ENCODE measurements at places on chromosomes 13 and 19.

DNA sequence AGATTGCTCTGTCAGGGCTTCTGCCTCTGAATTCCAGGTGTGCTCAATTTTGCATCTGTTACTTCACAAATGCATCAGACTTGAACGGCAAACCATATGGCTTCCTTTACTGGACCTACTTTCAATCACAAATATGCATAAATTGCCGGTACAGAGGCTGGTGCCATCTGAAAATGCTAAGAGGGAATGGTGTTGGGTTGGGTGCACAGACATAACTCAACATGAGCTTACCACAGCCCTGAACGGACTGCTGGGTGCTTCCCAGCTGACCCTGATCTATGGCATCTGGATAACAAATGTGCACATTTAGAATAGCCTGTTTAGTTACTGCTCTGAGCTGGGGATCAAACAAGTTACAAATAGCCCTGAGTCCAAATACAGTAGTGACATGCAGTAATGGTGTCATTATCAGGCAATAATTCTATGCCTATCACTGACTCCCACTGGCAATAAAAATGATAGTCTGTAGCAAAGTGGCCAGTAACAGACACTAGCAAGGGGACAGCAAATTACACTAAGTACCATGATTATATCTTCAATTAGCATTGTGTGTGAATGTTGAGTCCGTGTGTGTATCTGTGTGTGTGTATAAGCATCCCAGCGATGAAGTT, 927.3 kb downstream of the DIAPH3 start:
- DNase-seq = no peak

GRCh38 chr13:53276265-53276664, 247.7 kb downstream of the OLFM4 start:
- DNase-seq = no peak

DNA sequence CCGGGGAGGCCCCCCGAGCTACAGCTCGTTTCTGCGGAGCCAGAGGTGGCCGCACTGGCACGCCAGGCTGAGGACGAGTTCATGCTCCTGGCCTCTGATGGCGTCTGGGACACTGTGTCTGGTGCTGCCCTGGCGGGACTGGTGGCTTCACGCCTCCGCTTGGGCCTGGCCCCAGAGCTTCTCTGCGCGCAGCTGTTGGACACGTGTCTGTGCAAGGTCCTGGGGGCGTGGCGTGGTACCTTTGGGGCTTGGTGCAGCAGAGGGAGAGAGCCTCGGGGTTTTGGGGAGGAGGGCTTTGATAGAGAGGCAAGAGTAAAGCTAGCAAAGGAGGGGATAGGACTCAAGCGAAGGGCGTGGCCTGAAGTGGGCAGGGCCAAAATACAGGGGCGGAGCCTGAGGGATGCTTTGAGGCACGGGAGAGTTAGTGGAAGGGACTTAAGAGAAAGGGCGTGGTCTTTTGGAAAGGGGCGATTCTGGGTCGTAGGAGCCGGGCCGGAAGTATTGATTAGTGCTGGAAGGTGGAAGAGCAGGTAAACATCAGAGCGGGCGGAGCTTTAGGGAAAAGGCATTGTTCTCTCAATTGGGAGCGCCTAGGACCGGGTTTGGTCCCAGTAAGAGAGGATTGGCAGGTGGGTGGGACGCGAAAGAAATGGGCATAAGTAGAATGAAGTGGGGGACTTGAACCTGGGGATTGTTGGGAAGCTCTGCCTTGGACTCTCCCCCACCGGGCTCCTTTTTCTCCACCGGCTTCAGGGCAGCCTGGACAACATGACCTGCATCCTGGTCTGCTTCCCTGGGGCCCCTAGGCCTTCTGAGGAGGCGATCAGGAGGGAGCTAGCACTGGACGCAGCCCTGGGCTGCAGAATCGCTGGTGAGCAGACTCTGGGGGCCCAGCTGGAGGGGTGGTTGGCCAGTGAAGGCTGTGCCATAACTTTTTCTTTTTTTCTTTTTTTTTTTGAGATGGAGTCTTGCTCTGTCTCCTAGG, 1.2 kb downstream of the PPM1N start:
- peak; percentile 83 for DNase-seq

DNA sequence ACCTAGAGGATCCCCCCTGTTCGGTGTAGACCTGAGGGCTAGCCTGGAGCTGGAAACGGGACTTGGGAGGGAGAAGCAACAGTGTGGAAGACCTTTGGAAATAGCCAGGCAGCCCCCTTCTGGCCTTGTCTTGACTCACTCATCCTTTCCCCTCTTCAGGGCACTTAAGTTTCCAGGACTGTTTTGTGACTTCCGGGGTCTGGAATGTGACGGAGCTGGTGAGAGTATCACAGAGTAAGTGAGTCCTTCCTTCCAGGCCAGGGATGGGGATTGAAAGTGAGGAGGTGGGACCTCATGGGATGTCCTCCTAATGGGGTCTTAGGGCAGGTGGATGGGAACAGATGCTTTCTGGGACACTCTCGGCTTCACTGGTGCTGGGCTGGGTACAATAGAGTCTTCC, 29.4 kb downstream of the LYL1 start:
- no peak for DNase-seq

- DNase-seq = no peak
These were observed 8.5 kb downstream of the CCDC8 start for GRCh38 chr19:46404753-46405468.

DNA sequence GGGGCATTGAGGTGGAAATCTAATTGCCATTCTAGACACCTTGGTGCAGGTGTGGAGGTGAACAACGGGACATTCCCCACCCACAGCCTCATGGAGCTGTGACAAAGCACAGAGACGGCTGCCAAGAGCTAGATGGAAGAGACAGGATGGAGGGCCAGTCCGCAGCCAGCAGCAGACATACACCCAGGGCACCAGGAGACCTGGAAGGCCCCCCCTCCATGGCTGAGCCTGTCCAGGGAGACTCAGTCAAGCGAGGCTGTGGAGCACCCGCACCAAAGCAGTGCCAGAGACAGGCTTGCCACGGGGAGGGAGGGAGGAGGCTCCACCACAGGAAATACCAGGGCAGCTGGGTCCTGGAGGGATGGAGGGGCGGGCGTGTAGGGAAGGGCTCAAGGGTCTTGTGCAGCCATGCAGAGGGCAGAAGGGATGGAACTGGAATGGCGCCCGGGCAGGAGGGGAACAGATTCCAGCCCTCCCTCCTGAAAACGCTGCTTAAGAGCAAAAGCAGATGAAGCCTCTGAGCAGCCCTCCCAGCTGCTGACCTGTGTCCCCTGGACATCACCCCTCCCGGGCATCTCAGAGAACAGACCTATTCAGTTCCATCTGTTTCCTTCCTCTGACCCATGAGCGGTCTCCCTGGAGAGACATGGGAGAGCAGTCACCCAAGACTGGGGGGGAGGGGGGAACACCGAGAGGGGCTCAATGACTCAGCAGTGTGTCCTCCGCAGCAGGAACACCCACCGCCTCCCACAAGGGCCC, 14.4 kb downstream of the EPS15L1 start:
- no peak for DNase-seq

DNA sequence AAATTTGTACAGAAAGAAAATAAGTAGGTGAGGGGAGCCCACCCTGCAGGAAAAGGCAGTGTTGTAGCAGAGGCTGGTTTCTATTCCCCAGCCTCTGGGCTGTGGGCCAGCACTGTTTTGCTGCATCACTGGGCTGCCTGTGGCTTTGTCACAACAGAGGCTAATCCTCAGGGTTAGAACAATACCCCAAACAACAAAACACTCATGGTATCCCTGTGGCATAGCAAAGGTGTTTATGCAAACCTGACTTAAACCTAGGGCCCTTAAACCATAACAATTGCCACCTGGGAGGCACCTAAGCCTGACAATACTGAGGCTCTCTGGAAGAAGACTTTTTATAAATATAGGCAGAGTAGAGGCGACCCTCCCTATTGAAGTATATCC, 314.7 kb downstream of the OLFM4 start:
- DNase-seq = peak; percentile 50

DNA sequence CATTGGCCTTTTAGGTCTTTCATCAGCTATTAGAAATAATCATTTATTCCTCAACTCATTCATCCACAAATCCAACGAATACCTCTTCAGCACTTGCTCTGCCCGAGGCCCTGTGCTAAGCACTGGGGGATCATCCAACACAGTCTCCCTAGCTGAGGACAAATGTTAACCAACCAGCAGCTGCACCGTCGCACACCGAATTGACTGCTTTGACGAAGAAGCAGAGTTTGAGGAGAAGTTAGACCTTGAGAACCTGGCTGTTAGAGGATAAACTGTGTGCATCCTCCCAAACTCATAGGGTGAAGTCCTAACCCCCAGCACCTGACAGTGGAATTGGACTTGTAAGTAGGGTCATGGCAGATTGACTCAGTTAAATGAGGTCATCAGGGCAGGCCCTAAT, 170.9 kb downstream of the USP12 start:
- DNase-seq = no peak

DNA sequence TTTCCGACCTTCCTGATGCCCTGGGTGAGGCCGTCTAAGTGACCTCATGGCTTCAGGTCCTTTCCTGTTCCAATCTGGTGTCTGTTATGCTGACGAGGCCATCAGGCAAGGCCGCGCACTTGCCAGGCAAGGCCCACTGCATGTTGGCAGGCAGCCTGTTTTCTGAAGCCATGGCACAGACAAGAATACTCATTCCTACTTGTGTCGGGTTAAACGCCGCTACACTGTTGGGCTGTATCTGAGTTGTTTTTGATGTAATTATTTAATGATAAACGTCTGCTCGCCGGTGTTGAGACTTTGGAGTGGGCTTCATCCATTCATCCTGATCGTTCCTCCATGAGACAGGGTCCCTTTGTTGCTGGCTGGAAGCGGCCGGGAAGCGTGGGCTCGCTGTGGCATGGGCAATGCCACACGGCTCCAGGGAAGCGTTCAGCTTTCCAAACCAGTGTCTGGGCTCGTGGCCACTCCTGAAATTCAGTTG, 92.1 kb downstream of the ATP11A start:
- DNase-seq = no peak

DNA sequence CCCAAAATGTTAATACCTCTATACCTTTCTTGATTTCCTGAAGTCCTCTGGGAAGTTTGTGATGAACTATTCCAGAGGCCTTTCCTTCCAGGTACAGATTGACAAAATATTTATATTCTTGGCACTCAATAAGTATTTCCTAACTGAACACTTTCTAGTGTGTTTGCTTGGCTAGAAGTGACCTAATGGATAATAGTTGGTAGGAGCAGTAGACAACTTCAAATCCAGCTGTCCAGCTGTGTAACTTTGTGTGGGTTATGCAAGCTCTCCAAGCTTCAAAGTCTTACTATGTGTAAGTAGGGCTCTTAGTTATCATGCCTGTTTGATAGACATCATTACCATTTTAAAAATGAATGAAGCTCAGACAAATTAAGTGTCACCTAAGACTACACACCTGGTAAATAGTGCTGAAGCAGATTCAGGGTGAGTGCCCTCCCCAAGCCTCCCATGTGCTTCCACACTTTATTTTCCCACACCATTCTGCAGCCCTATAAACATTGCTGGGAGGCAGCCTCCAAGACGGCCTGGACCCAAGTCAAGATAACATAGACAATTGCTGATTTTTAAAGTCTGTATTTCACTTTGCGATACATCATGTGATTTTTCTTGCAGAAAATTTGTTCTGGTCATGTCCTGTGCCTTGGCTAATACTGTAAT, 196.6 kb downstream of the NALCN start:
- DNase-seq = no peak

DNA sequence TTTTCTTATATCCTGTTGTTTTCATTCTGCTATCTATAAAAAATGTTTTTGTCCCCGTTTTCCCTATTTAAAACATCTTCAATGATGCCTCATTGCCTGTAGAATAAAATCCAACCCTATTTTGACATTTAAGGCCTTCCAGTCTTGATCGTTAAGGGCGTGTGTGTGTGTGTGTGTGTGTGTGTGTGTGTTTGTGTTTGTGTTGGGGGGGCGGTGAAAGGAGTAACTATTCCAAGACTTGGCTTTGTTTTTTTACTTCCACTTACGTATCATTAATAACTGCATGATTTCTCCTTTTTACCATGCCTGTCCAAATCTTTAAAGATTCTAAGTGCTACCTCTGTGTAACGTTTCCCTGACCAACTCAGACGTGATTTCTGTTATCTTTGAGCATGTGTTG, 784 bp downstream of the PIBF1 start:
- DNase-seq = no peak

DNA sequence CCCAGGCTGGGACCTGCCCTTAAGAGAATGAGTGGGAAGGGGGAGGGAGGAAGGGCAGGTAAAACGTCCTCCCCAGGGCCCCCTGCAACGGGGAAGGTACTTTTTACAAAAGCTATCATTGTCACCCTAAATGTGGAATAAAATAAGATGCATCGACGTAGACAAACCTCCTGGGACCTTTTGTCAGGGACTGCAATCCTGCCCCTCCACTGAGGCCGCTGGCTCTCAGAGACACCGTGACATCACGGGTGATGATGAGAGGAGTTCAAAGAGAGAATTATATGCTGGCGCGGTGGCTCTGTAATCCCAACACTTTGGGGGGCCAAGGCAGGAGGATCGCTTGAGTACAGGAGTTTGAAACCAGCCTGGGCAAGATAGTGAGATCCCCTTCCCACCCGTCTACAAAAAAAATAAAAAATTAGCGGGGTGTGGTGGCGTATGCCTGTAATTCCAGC, 1.8 kb upstream of the MYBPC2 start:
- DNase-seq = no peak

DNA sequence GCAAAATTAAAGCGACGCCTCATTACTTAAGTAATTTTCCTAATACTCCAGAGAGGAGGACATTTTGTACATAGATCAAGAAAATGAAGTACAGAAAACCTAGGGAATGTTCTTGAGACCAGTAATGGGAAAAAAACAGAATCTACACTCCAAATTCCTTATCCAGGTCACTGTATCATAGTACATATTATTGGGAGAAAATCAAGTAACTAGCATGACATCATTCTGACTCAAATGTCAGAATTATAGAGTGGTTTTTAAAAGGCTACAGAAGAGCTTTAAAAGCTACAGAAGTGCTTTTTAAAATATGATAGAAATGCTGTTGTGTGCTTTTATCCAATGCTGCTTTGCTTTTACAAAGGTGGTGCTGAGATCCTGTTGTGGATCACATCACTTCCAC, 86.3 kb upstream of the SLC15A1 start:
- no peak for DNase-seq

DNA sequence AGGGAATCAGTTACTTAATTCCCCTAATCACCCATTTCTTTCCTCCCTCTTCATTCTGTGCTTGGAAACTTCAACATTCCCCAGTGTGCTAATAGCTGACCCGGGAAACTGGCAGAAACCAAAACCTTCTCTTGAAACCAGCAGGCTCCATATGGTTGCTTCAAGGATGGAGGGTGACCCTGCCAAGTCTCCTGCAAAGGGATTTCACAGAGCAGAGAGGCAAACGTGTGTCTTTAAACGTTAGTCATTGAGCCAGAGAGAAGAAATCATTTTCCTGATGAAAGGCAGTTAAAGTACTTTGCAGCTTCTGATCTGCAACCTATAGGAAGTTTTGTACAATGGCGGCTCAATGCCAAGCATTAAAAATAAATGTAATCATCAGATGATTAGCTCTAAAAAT, 220.9 kb downstream of the POU4F1 start:
- no peak for DNase-seq
